Metanephros (tissue), 2 donors: ENCODE measurements at places on chromosomes 13 and 19. TPM values are rescaled to one million over a fixed set of nuclear protein-coding genes. Genes with fewer than 3 reads are reported as not detected.

The NCAN gene
- total RNA-seq, result 0.23 TPM

The ACTMAP gene
- total RNA-seq, result 4.8 TPM

The SERPINE3 gene
- total RNA-seq, result not detected

The ASPDH gene
- 5.7 TPM for total RNA-seq
